Caki2 (cell line): ENCODE measurements at places on chromosomes 7 and 10.

DNA sequence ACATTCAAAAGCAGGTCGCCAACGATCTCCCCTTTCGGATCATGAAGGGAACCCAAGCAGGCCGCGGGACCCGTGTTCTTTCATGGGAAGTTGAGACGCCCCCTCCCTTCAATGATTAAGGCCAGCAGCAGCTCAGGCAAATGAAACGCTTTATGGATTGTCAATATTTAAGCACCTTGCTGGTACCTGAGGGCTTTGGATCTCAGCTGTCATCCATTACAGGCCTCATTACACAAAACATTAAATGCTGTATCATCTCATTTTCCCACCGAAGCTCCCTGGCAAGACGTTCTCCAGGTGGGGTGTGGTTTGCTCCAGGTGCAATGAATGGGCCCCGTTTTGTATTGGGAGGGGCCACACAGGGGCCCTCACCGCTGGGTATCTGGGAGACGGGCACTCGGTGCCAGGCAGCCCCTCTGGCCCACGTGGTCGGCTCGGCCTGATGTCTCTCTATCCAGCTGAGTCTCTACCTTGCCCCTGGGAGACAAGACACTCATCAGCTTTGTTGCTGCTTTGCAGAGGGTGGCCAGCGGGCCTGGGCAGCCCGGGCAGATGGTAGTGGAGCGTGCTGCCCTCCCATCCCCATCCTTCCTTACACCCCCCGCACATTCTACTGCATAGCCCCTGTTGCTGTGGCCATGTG lies 456.1 kb upstream of the FOXK1 start:
- no peak for DNase-seq

DNA sequence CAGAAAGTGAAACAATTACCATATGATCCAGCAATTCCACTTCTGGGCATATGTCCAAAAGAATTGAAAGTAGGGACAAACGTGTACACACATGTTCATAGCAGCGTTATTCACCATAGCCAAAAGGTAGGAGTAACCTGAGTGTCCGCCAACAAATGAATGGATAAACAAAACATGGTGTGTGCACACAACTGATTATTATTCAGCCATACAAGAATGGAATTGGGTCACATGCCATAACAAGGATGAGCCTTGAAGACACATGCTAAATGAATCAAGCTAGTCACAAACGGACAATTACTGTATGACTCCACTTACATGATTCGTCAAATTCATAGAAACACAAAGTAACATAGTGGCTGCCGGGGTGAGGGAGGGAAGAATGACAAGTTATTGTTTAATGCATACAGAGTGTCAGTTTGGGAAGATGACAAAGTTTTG lies 4.1 kb upstream of the OIT3 start:
- peak; percentile 17 for DNase-seq

- peak; percentile 29 for DNase-seq
Observed at GRCh38 chr10:62761115-62761514, 43.4 kb upstream of the ADO start.

DNA sequence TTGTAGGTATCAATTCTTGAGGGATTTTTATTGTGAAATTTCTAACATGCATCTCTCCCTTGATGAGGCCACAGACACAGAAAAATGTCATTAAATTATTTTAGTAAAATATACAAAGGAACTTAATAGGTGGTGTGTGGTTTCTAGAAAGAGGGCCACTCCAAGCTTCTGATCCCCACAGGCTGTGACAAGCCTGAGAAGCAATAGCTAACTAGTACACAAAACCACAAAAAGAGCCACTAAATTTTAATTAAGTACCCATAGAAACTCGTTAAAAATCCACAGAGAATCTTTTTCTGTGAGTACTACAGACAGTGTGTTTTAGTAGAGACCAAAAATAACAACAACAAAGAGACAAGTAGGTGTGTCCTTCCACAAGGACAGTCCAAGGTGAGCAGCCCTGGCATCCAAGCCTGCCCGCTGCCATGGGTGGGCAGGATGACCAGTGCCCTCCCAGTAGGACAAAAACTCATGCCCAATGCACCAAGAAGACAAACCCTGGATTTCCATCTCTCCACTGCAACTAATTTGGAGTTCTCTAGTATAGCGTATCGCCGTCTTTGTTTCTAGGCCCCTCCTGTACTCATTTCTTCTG lies 81.0 kb downstream of the RNF216 start:
- no peak for DNase-seq

GRCh38 chr10:93097386-93097785 lies 23.7 kb downstream of the CYP26A1 start:
- DNase-seq = no peak

- DNase-seq = no peak
Observed at GRCh38 chr10:71522442-71523144, 125.9 kb downstream of the CDH23 start.

- no peak for DNase-seq
Observed at GRCh38 chr7:47327698-47328391, 254.1 kb downstream of the TNS3 start.

DNA sequence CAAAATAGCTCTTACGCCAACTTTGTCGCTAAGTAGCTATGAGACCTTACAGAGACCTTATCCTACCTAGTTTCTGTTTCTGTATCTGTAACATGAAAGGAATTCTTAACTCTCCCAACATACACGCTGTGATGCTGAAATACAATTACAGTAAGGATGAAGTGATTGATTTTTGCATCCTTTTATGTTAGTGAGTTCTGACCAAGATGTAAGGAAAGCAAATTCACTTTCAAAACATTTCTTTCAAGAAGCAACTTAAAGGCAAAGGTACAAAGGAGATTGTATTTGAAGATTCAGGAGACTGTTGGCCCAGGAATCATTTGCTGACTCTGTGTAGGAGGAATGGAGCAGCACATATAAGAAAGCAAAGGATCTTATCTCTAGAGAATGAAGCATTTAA lies 7.1 kb upstream of the ANK3 start:
- no peak for DNase-seq

DNA sequence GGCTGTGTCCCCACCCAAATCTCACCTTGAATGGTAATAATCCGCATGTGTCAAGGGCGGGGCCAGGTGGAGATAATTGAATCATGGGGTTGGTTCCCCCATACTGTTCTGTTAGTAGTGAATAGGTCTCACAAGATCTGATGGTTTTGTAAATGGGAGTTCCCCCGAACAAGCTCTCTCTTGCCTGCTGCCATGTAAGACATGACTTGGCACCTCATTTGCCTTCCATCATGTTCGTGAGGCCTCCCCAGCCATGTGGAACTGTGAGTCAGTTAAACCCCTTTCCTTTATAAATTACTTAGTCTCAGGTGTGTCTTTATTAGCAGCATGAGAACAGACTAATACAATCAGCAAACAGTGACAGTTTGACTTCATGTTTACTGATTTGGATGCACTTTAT lies 14.6 kb upstream of the R3HCC1L start:
- DNase-seq = no peak

DNA sequence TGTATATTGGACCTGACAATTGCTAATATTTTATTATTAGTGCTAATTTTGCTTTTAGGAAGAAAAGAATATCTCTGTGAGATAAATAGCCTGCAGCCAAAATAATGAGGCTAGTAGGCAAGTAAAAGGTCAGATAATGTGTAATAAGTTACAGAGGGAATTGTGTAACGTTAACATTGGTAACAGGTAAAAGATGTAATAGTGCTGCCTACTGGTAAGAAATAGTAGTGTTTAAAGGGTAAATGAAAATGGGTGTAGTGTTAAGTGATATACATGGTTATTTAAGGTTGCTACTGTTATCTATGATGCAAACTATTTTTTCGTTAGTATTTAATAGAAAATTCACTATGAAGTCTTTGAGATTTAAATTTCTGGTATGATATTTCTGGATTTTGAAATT lies 9.2 kb upstream of the FOXP2 start:
- peak; percentile 46 for DNase-seq

GRCh38 chr10:131177431-131178327 lies 133.8 kb downstream of the TCERG1L start:
- no peak for DNase-seq

DNA sequence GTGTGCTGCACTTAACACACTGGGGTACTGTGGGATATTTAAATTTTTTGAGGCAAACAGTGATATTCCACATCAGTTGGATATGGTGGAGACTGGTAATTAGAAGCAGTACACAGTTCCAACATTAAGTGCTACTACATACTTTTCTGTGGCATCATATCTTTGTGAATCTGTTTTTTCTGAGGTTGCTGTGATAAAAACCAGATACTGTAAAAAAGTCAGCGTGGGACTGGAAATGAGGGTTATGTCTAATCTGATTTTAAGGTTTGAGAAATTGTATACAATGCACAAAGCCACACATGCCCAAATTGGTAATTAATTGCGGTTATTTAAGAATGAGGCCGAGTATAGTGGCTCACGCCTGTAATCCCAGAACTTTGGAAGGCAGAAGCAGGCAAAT lies 41.2 kb downstream of the TBC1D12 start:
- no peak for DNase-seq

- no peak for DNase-seq
Observed at GRCh38 chr7:98038321-98038720, 48.3 kb upstream of the OCM2 start.

DNA sequence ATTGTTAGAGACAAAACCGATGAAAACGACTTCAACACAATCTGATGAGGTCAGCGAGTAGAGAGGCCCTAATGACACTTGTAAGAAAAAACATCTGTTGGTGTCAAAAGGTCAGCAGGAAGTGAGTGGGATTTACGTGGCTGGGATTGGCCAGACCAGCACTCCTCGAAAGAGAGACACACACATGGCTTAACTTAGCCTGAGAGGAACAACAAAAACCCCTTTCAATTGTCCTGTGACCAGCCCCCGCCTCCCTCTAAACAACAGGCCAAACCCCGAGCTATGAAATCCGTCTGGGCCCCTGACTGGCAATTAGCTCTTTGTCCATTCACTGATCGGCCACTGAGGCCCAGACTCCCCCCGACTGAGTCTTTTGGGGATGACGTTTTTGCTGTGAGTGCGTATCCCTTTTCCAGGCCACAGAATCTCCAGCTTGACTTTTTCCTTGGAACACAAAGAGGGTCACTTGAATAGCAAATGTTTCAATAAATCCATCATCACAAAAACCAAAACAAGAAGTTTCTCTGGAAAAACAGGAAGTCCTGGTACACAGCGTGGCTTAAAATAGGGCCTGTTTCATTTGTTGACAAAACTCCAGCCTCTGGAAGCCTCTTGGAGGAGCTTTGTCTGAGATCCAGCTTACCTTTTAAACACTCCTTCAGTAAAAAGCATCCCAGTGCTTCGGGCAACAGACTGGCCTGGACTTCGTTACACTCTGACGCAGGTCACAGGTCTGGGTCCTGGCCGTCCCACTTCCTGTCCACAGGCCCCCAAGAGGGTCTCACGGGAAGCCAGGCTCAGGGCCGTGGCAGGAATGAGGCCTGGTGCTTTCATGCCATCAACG lies 103.0 kb downstream of the CTBP2 start:
- no peak for DNase-seq

DNA sequence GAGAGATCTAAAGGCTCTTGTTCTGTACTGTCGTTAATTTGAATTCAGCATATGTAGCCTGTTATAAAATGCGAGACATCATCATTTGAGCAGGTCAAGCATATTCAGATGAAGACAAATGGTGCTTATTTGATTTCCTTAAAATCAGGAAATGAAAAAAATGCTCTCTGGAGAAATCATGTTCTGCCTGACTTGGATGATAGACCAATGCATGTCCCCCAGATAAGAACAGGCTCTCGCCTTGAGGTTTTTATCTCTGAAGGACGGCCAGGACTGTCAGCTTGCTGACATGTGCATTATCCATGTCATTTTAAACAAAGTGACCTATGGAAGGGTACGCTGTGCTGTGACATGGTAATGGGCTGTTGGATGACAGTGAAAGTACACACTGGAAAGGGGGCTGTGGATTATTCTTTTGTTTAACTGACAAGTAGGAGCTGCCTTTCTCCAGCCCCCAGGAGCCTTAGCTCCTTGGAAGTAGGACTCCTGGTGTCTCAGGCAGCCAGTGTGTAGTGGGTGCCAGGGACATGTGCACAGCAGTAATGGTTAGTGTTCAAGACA lies 695.1 kb upstream of the GALNT17 start:
- no peak for DNase-seq

- DNase-seq = no peak
Observed at GRCh38 chr10:110268971-110269370, 35.7 kb downstream of the SMNDC1 start.

GRCh38 chr10:86599729-86600128 lies 54.6 kb upstream of the OPN4 start:
- no peak for DNase-seq

- DNase-seq = no peak
Observed at GRCh38 chr10:5477948-5478693, 21.2 kb downstream of the CALML5 start.

DNA sequence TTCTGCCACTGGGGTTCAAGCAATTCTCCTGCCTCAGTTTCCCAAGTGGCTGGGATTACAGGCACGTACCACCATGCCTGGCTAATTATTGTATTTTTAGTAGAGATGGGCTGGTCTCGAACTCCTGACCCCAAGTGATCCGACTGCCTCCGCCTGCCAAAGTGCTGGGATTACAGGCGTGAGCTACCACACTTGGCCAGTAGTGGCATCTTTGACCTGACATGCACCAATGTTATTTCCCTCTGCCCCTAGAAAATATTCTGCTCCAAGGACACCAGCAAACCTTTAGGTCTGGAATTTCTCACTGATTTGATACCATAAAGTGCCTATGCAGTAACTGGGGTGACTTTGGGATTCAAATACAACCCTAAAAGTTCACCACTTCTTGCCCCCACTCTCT lies 179.4 kb downstream of the ARID5B start:
- DNase-seq = no peak

GRCh38 chr7:79268730-79269129 lies 184.7 kb downstream of the MAGI2 start:
- DNase-seq = no peak

DNA sequence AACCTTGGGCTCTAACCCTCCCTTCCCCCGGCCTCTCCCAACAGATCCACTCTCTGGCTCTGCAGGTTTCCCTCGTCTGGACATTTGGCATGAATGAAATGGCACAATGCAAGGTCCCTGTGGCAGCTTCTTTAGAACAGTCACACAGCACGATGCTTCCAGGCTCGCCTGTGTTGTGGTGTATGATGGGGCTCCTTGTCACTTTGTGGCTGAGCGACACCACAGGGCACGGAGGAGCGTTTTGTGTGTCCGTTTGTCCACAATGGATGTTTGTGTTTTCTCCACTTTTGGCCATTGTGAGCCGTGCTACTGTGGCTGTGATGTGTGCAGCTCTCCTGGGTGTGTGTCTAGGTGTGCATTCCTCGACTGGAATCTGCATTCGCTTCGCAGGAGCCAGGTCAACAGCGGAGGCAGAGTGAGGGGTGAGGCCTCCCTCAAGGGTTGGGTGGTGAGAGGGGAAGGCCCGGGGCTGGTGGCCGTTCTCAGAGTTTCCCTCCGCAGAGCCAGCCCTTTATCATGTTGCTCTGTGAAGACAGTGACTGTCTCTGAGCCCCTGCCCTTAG lies 22.3 kb upstream of the SHH start:
- DNase-seq = no peak

GRCh38 chr7:109256762-109257560 lies 687.3 kb downstream of the DNAJB9 start:
- DNase-seq = no peak

- DNase-seq = no peak
Observed at GRCh38 chr10:91196268-91197048, 24.0 kb upstream of the PCGF5 start.

GRCh38 chr7:71384094-71384493 lies 252.2 kb downstream of the GALNT17 start:
- DNase-seq = no peak
